ENCODE measurements at places on chromosomes 3 and 15.

GRCh38 chr3:153216928-153217327 lies 54.9 kb downstream of the RAP2B start:
- DNase-seq, result no peak

- no peak for DNase-seq
Observed at GRCh38 chr3:120498556-120499346, 48.0 kb upstream of the FSTL1 start.

GRCh38 chr15:99992611-99993231 lies 259.5 kb upstream of the LYSMD4 start:
- DNase-seq, result no peak

GRCh38 chr3:107598926-107599771 lies 76.4 kb downstream of the BBX start:
- DNase-seq, result peak; percentile 66

- no peak for DNase-seq
Observed at GRCh38 chr15:80478075-80478474, 73.9 kb downstream of the ARNT2 start.

GRCh38 chr3:153257673-153258351 lies 95.8 kb downstream of the RAP2B start:
- no peak for DNase-seq

DNA sequence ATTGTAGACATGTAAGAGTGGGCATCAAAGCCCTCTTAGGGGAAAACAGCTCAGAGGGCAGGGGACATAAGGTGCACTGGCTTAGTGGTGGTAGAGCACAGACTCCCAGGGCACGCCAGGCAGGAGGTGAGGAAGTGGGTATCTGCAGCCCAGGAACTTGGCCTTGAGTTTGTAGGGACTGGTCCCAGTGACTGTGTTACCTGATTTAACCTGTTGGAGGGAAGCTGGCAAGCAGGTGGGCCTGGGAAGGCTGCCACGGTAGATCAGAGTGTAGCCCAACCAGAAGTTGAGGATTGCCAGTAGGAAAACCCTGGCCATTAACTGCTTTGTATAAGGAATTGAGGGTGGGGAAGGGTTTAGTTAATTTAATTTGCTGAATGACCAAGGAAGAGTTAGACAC lies 417.5 kb upstream of the C2CD4B start:
- no peak for DNase-seq

- no peak for DNase-seq
Observed at GRCh38 chr15:78347586-78348543, 7.7 kb downstream of the CRABP1 start.

- no peak for DNase-seq
Observed at GRCh38 chr15:85773970-85774369, 20.8 kb downstream of the KLHL25 start.

- DNase-seq, result no peak
Observed at GRCh38 chr3:127081001-127081720, 98.2 kb downstream of the PLXNA1 start.

GRCh38 chr3:175179055-175179454 lies 319.9 kb downstream of the NAALADL2 start:
- no peak for DNase-seq

- DNase-seq, result no peak
Observed at GRCh38 chr3:11363715-11364114, 91.5 kb downstream of the ATG7 start.

DNA sequence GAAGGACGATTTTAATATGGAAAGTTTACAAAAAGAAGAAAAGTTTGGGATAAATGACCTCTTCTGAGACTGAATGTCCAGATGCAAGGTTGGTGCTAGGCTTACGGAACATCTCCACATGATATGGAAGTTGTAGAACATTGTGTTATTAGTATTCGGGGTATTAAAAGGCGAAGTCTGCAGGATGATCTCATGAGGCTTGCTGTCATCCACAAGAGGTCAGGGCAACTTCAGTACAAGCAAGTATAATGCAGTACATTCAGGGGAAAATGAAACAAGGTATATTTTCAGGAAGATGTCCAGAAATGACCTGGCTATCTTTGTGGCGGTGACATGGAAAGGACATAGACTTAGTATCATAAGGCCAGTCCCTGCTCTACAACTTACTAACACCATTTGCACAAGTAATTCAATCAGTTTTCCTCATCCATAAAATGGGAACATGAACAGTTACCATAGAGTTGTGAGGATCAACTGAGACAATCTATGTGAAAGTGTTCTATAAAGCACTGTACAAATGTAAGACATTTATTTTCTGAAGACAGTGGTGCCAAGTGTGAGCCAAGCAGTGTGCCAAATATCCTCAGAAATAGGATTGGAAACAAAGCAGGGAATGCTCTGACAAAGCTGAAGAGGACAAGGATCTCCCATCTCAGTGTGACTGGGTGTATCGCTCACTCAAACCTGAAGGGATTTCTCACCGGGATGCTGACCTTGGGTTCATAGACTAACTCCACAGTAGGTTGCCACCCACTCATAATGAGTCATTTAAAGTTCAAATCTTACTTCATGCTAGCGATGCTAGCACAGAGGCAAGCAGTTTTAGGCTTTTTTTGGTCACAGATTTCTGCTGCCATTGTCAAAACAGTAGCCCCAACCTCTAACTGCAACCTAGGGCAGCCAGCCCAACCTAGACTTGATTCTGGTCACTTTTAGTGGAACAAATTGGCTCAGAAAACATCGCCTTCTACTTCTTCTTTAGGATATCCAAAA lies 118.3 kb downstream of the TIGIT start:
- DNase-seq, result no peak

DNA sequence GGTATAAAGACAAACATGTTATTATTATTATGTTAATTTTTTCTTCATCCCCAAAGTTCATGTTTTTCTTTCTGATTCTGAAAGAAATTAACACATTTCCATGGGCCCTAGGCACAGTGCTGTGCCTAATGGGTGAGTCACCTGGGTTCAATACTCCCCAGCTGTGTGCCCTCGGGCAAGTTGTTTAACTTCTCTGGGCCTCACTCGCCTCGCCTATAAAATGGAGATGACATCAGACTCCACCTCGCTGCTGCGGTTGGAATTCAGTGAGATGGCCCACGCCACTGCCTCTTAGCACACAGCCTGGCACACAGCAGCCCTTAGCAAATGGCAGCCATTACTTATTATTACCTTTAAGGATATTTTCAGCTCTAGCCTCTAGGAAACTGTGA lies 22.6 kb downstream of the DNASE1L3 start:
- DNase-seq, result no peak

DNA sequence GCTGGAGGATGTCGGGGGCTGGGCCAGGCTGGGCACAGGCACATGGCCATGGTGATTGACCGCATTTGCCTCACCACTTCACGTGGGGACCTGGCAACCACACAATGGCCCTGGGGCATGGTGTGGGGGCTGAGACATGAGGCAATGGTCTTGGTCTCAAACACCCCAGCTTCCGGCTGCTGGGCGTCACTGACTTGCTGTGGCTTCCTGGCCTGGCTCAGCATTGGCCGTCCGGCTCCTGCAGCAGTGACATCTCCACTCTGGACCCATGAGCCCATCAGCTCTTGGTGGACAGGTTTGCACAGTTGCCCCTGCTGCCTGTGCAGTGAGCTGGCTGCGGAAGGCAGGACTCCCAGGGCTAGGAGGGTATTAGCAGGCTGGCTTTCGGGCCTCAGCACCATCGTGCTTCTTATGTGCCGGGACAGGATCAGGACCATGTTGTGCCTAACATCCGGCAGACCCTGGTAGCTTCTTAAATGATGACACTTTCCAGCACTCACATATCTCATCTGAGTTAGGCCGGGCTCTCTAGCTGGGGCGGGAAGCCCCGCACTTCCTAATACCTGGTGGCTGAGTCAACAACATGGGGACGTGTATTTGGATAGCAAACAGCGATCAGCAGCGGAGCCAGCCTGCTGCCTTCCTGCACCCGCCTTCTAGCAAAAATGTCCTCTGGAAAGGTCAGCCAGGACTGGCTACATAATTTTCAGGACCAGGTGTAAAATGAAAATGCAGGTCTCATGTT lies 34.1 kb downstream of the ZNF710 start:
- peak; percentile 83 for DNase-seq

- DNase-seq, result no peak
Observed at GRCh38 chr15:43544266-43544665, 26.9 kb downstream of the MAP1A start.

- no peak for DNase-seq
Observed at GRCh38 chr3:33915796-33916546, 117.5 kb downstream of the PDCD6IP start.

GRCh38 chr15:90870354-90871138 lies 2.2 kb downstream of the FURIN start:
- no peak for DNase-seq

DNA sequence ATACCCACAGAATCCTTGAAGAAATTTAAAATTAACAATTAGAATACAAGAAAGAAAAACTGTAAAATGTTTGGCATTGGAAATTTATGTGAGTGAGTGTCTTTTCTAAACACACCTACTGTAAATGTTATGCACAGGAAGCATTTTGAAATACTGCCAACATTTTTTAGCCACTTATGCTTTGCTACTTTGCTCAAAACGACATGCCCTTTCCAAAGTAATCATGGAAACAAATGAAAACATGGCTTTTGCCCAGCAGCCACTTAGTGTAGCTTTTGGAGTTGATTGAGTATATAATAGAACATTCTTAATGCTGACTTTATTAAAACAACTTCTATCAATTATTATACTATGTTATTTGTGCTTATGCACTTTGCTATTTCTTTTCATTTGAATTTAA lies 823.0 kb downstream of the CADM2 start:
- no peak for DNase-seq

DNA sequence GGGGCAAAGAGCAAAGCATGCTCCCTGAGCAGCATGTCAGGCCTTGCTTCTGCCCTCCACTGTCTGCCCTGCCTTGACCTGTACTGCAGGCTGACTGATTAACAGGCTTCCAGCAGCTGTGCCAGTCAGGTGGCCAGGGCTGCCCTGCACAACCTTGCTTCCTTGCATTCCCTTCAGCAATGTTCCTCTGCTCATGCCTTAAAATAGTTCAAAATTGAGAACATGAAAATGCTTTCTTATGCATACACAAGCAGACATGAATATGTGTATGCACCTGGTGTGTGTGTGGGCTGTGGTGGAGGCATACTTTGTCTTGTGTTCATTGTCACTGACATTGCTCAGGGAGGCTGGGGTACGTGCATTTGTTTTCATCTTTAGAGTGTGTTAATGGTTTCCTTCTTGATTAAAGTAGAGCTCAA lies 1.2 kb upstream of the SLC22A13 start:
- no peak for DNase-seq

DNA sequence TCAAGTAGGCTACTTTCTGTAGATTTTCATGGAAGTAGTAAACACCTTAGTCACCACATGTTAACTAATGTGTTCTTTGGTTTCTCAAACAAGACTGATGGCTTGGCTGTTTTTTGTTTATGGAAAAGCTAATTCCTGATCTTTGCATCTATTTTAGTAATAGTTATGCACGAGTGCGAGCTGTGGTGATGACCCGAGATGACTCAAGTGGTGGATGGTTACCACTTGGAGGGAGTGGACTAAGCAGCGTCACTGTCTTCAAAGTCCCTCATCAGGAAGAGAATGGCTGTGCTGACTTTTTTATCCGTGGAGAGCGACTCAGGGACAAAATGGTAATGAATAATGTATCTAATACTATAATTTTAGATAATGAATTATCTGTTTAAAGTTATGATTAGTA lies 46.6 kb downstream of the SPRED1 start:
- no peak for DNase-seq

DNA sequence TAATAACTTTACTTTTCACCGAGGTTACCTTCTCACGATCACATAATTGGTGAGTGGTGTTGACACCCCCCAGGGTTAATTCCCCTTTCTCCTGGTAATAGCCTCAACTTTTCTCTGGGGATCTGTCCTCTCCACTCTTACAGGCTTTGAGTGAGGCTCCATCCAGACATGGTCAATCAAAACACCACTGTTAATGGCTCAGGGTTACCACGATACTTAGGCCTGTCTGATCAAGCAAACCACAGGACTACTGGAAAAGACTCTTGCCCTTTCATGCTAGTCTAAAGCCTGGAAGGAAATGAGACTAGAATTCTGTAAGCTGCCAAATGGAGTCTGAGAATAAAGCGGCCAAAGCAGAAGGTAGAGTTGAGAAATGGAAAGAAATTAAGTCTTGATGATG lies 56.5 kb upstream of the STT3B start:
- DNase-seq, result no peak

GRCh38 chr3:128490915-128491690 lies 1.9 kb downstream of the GATA2 start:
- DNase-seq, result peak; percentile 52

DNA sequence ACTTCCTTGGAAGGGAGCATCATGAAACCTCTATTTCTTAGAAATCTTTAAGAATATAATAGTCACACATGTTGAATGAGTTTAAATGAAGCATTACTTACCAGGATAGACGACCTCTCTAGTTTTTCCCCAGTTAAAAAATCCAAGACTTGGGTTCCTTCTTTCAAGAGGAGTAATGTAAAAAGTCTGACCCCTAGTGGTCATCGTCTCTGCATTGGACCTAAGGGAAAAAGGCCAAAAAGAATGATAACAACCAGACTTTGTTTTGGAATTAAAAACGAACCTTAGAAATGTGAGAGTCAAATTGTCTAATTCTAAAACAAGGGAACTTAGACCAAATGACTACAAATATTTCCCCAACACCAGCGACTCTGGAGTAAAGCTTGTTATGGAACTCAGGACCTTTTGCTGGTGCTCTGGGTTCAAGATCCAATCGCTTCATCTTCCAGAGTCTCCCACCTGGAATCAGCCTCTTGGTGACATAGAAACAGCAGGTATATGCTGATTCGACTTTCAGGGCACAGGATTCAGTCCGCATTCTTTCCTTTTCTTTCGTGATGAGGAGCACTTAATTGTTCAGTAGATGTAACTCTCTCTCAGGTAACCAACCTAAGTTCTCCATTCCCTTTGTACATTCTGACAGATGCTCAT lies 214.8 kb upstream of the TPRG1 start:
- DNase-seq, result no peak

DNA sequence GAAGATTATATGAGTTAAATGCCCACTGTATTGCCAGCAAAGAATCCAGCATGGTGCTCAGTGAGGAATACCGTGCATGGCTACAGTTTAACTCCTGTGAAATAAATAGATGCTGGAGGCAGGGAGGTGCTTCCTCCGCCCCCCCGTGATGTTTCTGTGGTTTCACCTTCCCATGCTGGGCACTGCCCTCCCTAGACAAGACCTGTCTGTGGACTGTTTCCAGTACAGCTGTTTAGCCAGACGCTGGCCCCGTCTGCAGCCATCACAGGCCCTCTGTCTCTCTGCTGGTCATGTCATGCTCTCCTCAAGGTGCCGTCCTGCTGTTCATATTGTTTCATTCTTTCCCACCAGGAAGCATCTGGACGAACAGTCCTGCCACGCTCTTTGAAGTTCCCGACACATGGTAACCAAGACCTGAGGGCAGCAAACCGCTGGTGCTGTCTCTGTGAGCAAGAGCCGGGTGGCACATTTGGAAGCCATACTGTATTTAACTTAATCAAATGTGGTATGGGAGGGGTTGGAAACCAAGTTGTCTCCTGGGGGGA lies 31.4 kb downstream of the GOLGA8S start:
- DNase-seq, result no peak

DNA sequence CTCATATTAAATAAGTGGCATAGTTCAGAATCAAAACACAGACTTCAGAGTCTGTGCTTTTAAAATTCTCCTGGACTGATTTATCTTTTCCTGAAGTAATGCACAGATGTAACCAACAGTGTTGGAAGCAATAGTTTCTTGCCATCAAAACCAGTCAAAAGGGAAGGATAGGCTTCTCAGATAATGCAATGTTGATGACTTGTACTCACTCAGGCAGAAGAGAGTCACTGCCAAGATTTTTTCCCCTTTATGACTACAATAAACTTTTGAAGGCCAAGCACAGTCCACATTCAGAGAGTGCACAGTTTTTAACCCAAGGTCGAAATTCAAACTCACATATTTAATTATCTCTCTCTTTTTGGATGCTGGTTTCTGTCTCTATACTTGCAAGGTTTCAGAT lies 305.0 kb upstream of the SGO1 start:
- DNase-seq, result no peak

GRCh38 chr15:36363335-36363734 lies 216.1 kb upstream of the CDIN1 start:
- no peak for DNase-seq
